ENCODE measurements at places on chromosomes 13 and 19.

DNA sequence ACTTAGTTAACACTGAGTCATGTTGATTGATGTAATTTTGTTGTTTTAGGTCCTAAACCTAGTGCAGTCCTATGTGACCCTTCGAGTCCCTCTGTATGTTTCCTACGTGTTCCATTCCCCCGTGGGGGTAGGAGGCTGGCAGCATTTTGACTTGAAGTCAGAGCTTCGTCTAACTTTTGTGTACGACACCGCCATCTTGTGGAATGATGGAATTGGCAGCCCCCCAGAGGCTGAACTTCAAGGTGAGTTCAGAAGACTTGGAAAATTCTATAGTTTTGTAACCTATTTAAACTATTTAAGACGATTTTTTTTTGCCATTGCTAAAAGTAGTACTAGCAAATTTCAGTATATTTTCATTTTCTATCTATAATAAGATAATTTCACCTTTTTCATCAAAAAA is 117.9 kb downstream of the STOML3 start:
- DNase-seq: no peak

DNA sequence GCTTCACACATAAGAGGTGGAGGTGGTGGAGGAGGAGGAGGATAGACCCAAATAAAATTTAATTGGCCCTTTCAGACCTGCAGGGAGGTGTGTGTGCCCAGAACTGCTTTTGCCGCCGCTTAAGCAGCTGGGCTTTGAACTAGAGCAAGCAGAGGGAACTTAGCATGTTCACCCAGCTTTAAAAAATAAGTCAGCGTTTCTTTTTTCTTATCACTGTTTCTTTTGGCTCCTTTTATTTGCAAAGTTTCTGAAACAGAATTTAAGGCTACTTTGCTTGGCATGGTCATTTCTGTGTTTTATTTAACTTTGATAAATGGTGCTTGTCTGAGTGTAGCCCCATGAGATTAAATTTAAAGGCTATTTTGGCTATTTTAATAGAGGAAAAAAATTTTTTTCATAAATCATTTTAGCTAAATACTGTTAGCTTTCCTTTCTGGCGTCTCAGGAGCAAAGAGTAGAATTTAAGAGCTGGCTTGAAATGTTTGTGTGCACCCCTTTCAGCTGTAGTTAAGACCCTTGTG is 43.3 kb upstream of the RNF113B start:
- no peak for DNase-seq

DNA sequence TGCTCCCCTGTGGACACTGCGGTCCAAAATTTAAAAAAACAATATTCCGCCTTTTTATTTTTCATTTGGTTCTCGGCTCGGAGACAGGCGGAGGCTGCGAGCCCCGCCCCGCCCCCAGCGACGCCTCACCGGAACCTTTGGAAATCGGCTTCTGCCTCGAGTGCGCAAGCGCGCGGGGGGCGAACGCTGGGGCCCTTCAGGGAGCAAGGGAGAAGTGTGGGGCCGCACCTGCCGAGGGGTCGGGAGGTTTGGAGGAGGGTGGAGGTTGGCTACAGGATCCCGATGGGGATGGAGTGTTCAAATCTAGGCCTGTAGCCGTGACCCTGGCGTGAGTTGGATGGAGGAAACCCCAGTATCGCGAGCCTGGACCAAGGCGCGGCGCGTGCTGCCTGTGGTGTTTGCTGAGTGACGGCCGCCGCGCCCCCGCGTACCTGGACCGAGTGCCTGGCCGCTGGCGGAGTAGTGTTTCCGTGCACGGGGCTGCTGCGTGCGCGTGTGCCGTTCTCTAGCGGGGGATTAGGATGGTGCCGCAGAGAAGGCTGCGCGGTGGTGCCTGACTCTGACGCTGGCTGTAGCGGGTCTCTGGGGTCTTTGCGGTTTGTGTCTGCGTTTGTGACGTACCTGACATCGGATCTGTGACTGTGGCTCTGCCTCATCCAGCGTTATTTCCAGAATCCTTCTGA is 565 bp upstream of the ZFP30 start:
- peak; percentile 66 for DNase-seq

DNA sequence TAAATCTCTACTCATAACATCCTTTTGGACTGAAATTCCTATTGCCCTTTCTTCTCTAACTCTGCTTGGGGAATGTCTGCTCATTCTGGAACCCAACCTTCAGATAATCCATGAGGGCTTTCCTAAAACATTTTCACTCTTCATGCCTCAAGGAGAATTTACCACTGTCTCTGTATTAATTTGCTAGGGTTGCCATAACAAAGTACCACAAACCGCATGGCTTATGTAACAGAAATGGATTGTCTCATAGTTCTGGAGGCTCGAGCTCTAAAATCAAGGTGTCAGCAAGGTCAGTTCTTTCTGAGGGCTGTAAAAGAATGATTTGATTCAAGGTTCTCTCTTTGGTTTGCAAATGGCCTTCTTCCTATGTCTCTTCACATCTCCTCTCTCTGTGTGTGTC is 209.7 kb downstream of the LACC1 start:
- DNase-seq: no peak

DNA sequence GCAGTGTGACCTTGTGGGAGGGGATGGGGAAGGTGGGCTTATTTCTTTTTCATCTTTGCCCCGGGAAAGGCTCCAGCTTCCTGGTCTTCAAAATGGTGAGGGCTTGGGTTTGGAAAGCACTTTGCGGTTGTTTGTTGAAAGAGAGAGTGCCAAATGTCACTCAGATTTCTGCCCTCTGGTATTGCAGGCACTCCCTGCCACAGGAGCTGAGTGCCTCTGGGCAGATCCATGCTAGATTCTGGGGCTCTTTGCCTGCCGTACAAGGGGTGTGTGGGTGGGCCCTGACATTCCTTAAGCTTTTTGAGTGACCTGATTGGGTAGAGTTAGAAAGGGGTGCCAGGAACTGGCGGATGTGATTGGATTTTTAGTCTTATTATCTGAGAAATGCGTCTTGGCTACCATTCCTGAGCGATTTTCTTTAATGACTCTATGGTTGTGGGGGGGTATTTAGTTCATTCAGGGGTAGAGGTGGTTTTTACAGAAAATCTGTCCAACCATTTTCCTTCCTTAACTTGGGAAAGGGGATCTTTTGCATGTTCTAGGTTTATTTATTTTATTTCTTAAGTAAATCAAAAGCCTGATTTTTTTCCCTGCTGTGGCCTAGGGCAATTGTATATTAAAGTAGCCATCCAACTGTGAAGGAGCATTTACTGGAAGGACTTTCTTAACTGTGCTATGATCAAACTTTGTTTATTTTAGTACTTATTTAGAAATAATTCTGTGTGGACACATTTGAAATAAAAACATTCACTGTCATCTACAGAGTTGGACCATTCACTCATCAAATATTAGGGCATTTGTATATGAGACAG is 3.2 kb downstream of the ARHGAP35 start:
- no peak for DNase-seq

DNA sequence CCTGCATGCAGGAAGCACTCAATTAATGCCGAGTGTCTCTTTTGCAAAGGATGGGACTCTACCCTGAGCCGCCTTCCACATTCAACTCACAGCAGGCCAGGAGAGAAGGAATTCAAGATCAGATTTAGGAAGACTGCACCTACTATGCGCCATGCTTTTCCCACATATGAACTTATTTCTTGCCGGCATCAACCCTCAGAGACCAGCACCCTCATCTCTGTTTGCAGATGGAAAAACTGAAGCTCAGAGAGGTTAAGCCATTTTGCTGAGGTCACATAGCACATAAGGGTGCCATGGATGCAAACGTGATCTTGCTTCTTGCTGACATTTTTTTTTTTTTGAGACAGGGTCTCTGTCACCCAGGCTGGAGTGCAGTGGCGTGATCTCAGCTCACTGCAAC is 14.2 kb upstream of the SEMA6B start:
- DNase-seq: no peak

GRCh38 chr19:9531933-9532332 is 6.5 kb downstream of the ZNF426 start:
- DNase-seq: no peak

GRCh38 chr19:48772503-48772953 is 17.2 kb downstream of the FGF21 start:
- DNase-seq: no peak

DNA sequence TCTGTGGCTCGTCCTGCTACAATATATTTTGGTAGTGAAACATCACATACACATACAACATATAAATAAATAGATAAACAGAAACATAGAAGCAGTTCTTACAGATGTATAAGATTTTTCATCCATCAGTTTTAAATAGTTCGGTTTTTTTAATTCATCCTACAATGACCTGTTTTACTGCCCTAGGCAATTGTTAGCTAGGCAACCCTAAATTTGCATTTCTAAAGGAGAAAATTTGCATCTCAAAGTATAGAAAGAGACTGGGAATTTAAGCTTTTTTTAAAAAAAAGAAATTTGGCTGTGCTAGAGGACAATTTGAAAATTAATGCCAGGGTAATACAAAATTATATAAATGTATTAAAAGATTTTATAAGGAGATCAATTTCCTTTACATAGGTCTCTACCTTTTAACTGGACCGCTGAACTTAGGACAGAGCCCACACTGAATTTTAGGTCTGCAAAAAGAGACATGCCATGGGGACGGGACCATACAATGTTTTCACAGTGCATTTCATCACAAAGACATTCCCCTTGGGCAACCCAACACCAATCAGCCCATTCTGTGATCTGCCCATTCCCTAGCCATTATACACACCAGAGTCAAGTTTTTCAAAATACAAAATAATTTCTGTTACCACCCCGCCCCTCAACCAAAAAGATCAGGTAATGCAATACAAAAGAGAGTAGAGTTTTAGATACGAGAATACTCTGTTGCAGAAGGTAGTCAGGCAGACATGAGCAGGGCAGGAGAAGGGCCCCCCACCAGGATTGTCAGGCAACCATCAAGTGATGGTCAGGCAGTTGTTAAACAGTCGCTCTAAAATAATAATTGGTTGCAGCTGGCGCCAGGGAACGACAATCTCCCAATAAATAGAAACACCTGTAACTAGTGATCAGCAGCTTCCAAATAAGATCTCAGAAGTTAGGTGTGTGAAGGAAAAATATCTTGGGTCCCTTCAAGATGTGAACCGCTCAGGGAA is 299.7 kb upstream of the SGCG start:
- no peak for DNase-seq

- no peak for DNase-seq
Observed at GRCh38 chr13:91349992-91350911, 2.8 kb downstream of the MIR17HG start.

- no peak for DNase-seq
Observed at GRCh38 chr19:6481541-6482342, at the start of gene DENND1C. Gene DENND1C (minus strand): TSS chr19:6481787. CDS start chr19:6481695, 92 bp downstream.

DNA sequence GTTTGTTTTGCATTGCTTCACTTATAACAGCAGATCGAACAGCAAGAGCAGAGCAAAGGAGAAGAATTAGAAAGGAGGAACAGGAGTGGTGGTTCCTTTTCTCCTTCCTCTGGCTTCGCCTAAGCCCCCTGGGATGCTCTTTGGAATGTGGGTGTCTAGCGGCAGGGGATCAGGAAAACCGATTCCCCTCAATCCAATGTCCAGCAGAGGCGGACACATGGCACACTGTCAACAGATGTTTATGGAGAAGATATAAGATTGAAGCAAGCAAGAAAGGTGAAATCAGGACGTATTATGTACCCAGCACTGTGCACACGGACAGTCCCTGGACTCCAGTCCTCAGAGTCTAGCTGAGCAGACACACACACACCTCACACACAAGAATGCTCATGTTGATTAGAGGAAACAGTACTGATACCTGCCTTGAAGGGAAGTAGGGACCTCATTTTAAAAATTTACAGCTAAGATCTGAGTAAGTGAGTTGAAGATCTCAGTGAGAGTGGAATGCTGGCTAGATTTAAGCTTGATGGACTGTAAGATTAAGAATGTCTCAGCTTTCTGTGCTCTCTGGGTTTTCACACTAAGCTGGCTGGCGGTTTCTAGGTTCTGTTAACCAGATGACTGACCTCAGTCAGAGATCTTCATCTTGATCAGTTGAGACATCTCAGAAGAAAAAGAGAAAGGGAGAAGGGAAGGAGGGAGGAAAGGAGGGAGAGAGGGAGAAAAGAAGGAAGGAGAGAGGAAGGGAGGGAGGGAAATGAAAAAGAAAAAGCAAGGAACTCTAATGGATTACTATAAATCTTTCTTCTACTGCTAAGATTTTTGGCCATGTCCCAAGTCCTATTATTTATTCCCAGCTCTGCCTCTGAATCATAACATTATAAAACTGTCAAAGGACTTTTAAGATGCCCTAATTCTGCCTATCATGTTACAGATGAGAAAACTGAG is 44.8 kb downstream of the FLT1 start:
- no peak for DNase-seq

DNA sequence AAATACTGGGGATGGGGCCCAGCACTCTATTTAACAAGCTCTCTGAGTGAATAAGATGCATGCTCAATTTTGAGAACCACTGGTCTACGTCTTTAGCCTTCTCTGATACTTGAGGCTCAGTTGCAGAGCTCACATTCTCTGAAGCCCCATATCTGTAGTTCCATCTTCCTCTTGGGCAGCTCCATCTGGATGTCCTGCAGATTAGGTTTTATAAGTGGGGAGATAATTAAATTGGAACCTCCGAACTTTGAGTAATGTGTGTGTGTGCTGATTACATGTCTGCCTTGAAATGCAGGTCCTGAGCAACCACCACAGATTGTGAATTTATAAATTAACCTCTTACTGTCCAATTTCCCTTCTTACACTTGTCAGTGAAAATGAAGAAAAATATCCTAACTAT is 7.2 kb upstream of the RASL11A start:
- no peak for DNase-seq

DNA sequence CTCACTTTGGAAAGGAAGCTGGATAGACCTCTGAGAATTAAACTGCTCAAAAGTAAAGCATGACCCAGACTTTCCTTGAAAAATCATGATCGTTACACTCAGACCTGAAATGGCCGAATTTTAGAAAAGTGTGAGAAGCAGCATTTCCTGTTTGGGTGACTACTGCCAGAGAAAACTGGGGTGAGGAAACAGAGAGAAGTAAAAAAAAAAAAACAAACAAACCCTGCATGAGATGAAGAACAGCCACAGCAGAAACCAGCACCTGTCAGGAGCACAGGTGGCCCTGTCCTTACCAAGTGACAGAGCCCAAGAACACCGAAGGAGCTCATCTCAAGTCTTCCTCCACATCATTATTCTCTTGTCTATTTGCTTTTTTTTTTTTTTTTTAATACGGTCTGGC is 12.0 kb upstream of the ADPRHL1 start:
- DNase-seq: no peak

DNA sequence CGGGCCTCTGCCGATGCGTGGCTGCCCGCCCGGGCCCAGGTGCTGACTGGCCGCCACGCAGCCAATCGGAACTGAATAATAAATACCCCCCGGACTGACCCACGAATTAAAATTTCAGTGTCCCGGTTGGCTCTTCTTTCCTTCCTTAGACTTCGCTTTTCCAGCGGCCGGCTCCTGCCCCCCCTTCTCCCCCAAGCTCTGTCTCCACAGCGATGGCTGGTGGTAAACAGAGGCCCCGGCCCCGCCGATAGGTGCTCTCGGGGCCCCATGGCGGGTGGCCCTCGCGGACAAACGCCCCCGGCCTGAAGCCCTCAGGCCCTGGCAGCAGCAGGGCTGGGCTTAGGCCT is 2.6 kb downstream of the ZBTB7A start:
- DNase-seq: no peak
